ENCODE measurements at places on chromosomes 3 and 15.

DNA sequence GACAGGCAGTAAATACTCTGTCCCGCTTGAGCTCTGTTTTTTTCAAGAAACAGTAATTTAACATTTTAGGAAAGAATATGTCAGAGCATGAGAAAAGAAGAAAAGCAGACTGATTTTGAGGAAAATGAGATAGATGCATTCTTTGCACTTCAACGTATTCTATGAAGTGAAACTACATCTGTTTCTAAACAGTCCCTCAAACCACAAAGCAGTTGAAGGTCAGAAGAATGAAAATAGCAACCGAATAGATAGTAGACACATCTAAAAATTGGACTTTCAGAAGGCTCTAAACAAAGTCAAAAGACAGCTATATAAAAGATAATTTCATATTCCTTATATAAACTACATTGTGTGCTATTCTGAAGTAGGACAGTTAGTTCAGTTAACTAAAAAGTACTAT lies 172.6 kb upstream of the LRRC3B start:
- DNase-seq: no peak

- DNase-seq: no peak
Observed at GRCh38 chr15:101614761-101615160, 37.4 kb downstream of the TM2D3 start.

GRCh38 chr3:88061746-88062145 lies 2.7 kb downstream of the ZNF654 start:
- no peak for DNase-seq

DNA sequence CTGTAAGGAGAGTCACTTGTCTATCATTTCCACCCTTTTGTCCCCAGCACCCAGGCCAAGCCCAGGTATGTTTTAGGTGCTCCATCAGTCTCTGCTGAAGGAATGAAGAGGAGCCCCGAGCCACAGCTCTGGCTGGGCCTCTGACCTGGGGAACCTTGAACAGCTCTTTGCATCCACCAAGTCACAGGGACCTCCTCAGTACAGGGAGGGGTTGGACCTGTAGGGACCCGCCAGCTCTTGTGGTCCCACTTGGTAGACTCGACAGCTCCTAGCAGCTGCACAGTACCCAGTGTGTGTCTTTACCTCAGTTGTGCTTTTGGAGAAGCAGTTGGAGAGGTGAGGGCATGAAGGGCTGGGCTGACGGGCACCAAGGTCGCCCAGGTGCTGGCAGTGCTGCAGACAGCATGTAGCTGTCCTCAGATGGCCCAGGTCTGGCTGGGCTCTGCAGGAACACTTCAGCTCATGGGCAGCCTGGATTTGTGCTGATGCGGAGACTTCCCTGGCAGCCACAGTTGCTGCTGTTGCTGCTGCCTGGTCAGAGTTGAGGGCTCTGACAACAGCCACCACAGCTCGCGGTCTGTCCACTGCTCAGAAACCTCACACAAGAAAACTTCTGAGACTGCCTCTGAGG lies 123.6 kb downstream of the CACNA1D start:
- no peak for DNase-seq

- DNase-seq: peak; percentile 81
Observed at GRCh38 chr3:11718637-11719405, 75.1 kb upstream of the VGLL4 start.

GRCh38 chr15:54500330-54500729 lies 522.1 kb downstream of the UNC13C start:
- DNase-seq: no peak

DNA sequence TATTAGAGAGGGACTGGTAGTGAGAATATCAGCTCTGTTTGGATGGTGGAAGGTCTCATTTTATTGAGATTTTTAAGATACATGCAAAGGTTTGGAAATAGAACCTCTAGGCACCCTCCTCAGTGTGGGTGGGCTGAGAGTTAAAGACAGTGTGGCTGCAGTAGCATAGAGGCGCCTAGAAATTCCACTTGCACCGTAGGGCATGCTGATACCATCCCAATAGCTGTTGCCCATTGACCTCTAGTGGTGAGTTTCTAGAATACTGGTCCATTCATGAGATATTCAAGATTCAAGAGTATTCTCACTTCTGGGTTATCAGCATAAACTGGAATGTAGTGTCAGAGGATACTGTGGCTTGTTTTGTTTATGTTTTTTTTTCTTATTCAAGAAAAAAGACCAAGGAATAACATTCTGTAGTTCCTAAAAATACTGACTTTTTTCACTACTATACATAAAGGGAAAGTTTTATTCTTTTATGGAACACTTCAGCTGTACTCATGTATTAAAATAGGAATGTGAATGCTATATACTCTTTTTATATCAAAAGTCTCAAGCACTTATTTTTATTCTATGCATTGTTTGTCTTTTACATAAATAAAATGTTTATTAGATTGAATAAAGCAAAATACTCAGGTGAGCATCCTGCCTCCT lies 87.2 kb downstream of the TGFBR2 start:
- DNase-seq: peak; percentile 46

All from left renal cortex interstitium (tissue), 4 donors.